ENCODE measurements at places on chromosomes 6 and 20.
A peak's percentile ranks its signal among the peaks of the same experiment; 100 is the strongest.

GRCh38 chr6:123529843-123530242, 106.9 kb downstream of the TRDN start:
- DNase-seq, result no peak

GRCh38 chr6:36827261-36828079, 11.8 kb downstream of the CPNE5 start:
- no peak for DNase-seq

GRCh38 chr6:21390532-21391213, 202.9 kb upstream of the SOX4 start:
- DNase-seq, result no peak

GRCh38 chr6:152173321-152173720, 365.8 kb downstream of the ESR1 start:
- DNase-seq, result no peak

DNA sequence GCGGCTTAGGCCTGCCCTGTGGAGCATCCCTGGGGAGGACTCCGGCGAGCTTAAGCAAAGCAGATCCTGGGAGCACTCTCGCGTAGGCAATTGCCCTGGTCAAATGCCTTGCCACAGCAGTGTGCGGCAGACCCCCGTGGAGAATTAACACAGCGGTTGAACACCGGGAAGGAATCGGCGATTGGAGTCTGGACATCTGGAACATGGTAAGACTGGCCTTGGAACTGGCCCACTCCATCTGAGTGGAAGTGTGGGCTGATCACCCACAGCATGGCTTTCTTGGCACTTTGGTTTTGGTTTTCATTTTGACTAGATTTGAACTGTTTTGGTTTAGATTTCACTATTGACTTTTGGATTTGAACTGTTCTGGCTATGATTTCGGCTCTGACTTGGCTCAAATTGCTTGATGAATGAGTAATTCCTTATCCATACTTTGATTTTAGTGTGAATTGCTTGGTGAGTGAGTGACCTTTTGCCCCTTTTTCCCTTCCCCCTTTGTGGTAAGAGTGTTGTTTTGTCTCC, 300.7 kb downstream of the RNGTT start:
- no peak for DNase-seq

GRCh38 chr6:26441977-26442376, 1.7 kb downstream of the BTN3A3 start:
- no peak for DNase-seq

DNA sequence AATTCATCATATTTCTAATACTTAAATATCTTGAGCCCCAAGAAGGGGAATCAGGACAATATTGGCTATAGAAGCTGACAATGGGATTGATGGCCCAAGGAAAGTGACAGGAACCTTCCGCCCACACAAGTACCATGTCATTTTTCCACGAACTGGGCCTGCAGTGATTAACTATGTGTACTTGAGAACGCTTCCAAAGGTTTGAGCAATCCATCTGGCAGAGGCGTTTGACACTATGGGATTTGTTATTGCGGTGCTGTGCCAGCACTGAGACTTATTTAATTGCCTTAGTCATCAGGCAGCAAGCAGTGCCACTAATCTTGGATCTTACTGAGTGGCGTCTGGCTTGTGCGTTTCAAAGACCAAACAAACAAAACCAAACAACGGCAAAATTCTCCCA, 135.6 kb upstream of the UST start:
- no peak for DNase-seq

DNA sequence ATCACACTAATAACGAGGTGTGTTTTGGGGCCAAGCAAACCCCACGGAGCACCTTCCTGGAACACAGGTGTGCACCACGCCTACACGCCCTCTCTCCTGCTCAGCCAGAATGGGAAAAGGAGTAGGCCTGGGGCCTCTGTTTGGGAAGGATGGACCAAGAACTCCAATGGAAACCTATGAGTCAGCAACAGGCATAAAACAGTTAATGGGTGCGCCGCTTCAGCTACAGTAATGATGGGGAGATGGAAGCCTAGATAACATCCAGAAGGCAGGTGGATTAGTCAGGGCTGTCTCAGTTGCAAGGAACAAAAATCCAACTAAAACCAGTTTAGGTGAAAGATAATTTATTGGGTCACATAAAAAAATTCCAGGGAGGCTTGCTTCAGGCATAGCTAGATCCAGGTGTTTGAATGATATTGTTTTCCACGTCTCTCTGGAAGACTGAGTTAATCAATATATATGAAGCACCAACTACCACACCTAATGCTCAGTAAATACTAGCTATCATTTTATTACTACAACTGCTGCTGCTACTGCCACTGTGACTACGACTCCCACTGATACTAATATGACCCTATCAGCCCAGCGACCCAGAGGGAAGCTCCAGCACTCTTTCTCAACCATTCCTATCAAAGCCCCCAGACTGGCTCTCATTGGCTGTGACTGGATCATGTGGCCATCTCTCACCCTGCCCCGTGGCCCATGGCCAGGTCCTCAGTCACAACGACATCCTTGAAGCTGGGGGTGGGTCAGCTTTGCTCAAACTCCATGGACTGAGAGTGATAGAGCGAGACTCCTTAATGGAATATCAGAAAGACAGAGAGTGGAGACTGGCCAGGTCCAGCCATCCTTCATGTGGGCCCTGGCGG, 155.2 kb upstream of the PTPN1 start:
- DNase-seq, result no peak

DNA sequence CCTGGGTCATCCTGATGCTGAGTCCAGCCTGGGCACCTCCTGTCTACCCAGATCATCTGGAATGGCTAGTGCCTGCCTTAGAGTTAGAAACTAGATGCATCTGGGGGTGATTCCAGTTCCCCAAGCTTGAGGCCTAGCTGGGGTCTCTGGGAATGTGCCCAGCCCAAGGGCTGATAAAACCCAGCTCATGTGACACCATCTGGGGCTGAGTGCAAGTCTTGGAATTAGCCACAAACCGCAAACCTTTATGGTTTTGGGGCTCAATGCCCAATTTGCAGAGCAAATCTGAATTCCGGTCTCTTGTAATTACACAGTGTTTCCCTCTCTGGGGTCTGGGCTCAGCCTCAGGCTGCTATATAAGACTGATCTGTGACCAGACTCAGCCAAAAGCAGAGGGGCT, at the start of gene BPIFB4:
TSS of gene BPIFB4 (plus strand) at position 385 of the 400 bp plus-strand sequence. CDS start 1,884 bp downstream, outside the sequence.
- DNase-seq, result no peak

DNA sequence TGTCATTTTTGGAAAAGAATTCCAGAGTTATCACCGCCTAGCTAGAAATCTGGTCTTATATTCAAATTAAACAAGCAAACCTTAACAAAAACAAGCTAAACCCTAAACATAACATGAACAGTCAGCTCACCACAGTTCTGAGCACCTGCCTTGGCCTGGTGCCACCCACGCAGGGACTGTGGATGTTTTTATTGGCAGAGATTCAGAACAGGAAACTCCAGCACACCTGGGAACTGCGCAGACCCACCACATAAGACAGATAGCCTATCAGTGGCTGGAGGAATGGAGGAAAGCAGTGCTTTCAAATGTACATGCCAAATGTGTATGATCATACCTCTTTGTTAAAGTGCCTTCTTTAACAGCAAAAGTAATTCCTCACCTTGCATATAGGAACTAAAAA, 8.9 kb downstream of the SLC16A10 start:
- peak; percentile 22 for DNase-seq

- no peak for DNase-seq
These were observed 19.4 kb upstream of the MYB start for GRCh38 chr6:135161411-135162395.

- no peak for DNase-seq
These were observed 675.7 kb upstream of the AGPAT4 start for GRCh38 chr6:161949531-161949930.

GRCh38 chr6:3816251-3816650, 32.9 kb upstream of the FAM50B start:
- DNase-seq, result no peak

GRCh38 chr20:9214685-9215084, 145.8 kb downstream of the PLCB4 start:
- no peak for DNase-seq

GRCh38 chr6:10800810-10801209, 37.5 kb downstream of the MAK start:
- no peak for DNase-seq

DNA sequence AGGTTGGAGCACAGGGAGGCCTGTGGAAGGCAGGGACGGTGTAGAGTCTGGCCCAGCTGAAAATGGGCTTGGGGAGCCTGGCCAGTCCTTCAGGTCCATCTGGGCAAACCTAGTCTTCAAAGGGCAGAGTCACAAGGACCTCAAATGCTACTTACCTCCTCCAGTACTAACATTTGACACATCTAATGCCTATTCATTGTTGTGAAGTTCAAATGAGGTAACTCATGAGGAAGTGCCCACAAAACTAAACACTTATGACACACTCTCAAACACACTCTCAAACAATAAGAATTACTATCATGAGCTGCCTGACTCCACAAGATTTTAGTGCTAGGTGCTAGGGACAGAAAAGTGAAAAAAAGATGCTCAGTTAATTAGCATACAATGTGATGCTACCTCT, 27.1 kb downstream of the DAAM2 start:
- DNase-seq, result no peak

GRCh38 chr6:144406796-144407195, 121.7 kb downstream of the UTRN start:
- DNase-seq, result no peak

- no peak for DNase-seq
These were observed 89.3 kb upstream of the SLC22A23 start for GRCh38 chr6:3546121-3546520.

GRCh38 chr6:155498370-155498769, 42.7 kb upstream of the NOX3 start:
- DNase-seq, result no peak

DNA sequence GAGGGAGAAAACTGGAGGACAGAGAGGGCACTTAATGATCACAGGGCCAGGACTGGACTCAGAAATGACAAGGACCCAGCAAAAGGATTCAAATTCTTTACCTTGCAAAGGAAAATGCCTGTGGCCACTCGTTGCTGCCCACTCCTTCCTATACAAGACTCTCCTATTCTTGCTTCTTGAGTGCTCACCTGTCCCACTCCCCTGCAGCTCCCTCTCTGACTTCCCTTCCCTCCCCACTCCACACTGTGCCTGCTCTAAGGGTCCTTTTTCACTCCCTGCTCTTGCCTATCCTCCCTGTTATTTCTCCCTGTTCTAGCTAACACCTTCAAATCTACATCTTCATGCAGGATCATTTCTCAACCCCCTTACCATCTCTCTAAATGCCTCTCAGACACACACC, 56.1 kb downstream of the UNC5CL start:
- DNase-seq, result no peak

DNA sequence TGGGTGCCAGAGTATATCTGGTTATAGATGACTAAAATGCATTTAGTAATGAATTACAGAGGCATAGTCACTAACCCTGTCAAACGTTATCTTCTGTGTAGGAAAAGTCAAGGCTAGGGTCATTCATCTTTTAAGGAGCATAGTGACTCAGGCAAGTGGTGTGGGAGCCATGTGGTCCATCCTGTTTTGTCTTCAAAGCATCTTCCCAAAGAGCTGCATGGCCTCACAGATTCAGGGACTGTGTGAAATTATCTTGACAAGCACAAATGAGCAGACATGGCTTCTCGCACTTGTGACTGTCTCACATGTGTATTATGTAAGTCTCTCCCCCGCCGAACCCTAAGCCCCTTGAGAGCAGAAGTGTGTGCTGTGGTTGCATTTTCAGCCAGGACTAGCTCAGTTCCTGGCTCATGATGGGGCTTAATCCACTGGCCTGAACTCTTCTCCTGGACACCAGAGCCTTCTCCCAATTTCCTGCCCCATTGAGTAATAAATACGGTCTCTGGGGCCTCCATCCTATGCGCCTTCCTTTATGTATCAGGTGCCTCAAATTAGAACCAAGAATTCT, 769.1 kb downstream of the QKI start:
- no peak for DNase-seq

GRCh38 chr20:5657190-5657875, 92.9 kb upstream of the SHLD1 start:
- DNase-seq, result no peak

DNA sequence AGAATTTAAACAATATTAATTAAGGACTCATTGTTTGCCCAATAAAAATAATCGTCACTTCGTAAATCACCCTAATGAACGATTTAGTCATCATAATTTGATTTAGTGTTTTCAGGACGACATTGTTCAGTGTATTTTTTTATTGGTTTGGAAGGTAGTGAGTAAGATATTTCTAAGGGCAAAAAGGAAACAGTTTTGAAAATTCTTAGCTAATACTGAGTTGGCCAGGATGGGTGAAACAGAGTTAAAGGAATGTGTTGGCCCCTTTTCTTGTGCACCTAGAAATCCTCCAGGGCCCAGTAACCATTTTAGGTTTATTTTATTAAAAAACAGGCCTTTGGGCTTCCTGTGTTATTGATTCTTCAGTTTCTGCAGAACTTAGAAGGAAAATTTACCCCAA, 25.3 kb downstream of the ANKS1A start:
- no peak for DNase-seq

- DNase-seq, result no peak
These were observed 174.5 kb downstream of the LINC00237 start for GRCh38 chr20:20931632-20932031.

DNA sequence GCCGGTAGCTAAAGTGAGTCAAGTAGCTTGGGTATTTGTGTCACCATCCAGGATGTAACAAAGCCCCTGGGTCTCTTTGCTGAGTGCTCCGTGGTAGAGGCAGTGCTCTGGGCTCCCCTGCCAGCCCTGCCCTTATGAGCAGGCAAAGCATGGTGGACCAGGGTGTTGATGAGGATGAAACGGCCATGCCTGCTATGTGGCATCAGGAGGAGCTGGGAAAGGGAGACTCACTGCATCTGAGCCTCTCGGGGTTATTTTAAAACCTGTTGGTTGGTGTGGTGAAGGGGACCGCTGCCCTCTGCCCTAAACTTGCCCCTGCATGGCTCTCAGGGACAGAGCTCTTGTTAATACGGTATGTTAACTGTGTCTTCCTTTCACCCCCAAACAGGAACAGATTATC, 143.1 kb downstream of the DTNBP1 start:
- no peak for DNase-seq

DNA sequence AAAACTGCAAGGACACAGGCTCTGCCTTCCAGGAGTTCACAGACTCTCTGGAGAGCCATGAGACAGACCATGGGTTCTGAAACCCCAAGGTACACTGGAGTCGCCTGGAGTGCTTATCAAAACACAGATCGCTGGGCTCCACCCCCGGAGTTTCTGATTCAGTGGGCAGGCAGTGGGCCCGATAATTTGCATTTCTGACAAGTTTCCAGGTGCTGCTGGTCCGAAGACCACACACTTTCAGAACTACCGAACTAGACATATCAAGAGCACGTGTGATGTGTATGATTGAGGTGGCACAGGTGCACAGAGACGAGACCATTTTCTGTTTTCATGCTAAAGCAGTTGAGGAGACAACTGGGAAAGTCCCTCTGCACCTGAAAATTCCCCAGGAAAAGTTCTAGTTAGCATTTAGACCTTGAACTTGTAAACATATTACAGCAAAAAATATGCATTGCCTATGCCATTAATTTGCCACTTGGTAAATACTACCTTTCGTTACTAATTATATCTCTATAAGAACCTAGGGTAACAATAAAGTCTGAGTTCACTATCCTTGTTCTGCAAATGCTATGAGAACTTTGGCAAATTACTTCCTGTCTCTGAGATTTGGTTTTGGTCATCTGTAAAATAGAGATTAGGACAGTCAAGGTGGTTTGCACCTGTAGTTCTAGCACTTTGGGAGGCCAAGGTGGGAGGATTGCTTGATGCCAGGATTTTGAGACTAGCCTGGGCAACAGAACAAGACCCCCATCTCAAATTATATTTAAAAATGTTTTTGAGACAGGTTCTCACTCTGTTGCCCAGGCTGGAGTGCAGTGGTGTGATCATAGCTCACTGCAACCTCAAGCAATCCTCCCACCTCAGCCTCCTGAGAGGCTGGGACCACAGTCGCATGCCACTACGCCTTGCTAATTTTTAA, 14.3 kb upstream of the PIM1 start:
- DNase-seq, result peak; percentile 98
